Stimulated activated CD8-positive, alpha-beta memory T cell treated with anti-CD3 and anti-CD28 coated beads, Interleukin-2, amount 100 ng/mL, for 1 hour (primary cell): ENCODE measurements at places on chromosomes 12 and 14.

- DNase-seq, result no peak
Measured at GRCh38 chr12:31807773-31808097, 78.9 kb upstream of the AMN1 start.

- no peak for DNase-seq
Measured at GRCh38 chr14:56300495-56300894, 182.3 kb downstream of the PELI2 start.

DNA sequence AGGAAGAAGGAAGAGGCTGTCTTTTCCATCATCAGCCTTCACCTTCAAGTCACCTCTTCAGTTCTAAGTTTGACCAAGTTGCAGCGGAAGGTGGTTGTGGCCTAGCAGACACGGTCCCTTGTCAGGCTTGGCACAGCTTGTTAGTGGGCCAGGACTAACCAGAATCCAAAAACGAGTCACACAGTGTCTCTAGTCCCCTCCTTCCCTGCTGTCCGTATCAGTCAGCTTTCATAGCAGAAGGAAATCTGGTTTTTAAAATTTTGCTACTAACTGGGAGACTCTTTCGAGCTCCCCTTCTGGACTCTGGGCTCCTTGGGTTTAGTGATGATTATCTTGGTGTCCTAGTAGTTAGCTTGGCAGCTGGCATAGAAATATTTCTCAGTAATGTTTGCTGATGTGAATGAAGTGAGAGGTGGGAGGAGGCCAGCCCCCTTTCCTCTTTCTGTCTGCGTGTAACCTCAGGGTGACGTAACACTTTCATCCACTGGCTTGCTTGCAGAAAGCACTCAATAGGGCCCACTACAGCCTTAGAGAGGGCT, 3.8 kb downstream of the ETV6 start:
- no peak for DNase-seq

DNA sequence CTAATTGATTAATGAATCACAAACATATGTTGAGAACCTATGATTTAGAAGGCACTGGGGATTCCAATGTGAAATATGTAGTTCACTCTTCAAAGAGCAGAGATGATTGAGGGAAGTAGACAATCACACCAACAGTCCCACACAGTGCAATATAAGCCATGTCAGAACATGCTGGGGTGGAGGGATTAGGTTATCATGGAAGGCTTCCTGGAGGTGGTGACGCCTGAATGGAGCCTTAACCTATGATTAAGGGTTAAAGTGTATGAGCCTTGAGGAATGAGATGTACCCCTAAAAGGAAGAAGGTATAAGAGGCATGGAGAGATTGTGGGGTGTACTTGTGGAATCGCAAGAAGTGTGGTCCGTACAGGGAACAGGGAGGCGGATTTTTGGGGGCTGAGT, 31.3 kb downstream of the ERH start:
- no peak for DNase-seq
